ENCODE measurements at places on chromosomes 1 and 21.

DNA sequence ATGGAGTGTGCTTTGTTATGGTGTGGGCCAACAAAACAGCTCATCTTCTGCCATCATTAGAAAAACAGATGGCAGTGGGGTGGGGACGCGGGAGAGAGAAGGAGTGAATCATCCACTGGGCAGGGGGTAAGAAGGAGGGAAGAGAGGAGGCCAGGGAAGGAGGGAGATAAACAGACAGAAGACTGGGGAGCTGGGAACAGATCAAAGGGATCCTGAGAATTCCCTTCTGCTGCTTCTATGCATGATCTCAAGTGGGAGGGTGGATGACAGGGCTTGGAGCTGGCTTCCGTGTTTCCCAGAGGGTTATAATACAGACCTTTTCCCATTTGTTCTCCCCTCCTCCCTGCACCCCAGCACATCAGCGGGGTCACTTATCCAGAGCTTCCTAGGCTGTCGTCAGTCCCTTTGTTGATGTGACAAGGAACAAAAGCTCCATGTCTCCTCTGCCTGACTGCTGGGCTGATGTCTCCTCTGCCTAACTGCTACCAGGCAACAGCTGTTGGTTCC is 338.6 kb downstream of the PAPPA2 start:
- DNase-seq, result no peak

- no peak for DNase-seq
Measured at GRCh38 chr21:33817138-33817537, 98.5 kb downstream of the ATP5PO start.

- DNase-seq, result no peak
Measured at GRCh38 chr1:93779540-93780165, 98.0 kb upstream of the BCAR3 start.

DNA sequence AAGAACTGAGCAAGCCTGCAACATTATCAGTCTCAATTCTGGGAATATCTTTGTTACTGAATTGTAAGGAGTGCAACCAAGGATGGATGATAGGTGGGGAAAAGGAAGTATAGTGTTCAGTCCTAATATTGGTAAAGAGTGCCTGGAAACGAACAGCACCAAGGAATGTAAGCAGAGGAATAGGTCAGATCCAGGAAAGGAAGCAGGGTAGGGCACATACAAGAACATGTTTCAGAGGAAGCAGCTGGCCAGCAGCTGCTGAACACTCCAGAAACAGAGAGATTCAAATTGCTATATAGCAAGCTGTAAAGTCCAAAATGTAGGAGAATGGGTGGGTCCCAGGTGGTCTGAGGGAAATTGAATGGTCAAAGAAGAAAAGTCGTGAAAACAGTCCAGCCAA is 37.9 kb downstream of the CRB1 start:
- no peak for DNase-seq

- no peak for DNase-seq
Measured at GRCh38 chr1:50603274-50604271, 180.3 kb upstream of the DMRTA2 start.

GRCh38 chr1:9201401-9202239 is 33.0 kb upstream of the H6PD start:
- DNase-seq, result no peak

DNA sequence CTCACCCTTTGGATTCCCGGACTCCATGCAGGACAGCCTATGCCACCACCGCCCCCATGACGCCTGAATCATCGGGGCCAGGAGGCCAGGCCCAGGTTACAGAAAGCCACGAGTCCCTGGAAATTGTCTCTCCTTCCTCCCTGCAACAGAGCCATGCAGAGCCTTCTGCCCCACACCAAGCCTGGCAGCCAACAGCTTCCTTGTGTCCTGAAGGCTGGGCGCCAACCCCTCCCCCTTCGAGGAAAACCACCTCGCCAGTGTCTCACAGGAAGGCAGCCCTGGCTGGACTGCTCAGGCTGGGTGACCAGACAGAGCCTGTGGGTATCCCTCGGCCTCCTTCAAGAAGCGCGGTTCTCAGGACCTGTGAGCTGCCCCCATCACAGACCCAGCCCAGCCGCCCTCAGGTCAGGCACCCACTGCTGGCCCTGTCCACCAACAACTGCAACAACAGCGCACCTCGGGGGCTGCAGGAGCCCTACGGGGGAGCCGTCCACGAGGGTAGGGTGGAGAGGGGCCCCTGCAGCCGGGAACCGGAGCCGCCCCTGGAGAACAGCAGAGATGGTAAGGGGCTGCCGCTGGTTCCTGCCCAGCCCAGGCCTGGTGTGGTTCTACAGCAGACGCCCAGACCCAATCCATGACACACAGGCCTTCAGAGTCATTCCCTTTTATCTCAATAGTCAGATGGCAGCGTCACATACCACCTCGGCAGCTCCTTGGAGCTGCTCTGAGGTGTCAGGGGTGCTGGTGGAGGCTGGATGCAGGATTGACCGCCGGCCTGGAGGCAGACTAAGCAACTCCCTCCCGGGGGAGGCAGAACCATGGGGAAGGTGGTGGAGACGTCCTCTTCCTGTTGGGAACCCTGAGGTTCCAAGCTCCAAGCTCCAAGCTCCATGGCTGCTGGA is 23.7 kb downstream of the KIAA1614 start:
- DNase-seq, result no peak

GRCh38 chr1:21059021-21059420 is 117.7 kb downstream of the EIF4G3 start:
- DNase-seq, result no peak

DNA sequence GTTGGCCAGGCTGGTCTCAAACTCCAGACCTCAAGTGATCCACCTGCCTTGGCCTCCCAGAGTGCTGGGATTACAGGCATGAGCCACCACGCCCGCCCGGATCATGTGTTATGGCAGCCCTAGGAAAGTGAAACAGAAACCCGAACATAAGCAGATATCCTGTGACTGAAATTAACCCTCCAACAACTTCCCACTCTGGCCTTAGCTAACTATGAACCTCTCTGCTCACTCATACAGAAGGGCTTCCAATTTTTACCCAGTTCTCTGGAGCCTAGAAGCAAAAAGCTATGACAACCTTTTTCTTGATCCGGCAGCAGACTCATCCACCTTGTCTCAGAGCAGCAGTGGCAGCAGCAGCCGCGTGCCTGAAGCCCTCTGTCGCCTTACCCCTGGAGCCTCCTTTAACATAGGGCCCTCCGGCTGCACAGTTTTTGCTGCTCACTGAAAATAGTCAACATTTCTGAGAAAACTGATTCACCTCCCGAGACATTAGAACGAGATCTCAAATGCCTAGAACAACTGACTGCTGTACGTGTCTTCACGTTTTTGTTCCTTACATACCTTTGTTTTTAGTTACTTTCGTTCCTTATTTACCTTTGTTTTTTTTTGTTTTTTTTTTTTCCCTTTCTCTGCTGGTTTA is 9.3 kb downstream of the CBR1 start:
- no peak for DNase-seq

GRCh38 chr1:52901384-52901783 is 20.2 kb downstream of the ECHDC2 start:
- DNase-seq, result no peak

DNA sequence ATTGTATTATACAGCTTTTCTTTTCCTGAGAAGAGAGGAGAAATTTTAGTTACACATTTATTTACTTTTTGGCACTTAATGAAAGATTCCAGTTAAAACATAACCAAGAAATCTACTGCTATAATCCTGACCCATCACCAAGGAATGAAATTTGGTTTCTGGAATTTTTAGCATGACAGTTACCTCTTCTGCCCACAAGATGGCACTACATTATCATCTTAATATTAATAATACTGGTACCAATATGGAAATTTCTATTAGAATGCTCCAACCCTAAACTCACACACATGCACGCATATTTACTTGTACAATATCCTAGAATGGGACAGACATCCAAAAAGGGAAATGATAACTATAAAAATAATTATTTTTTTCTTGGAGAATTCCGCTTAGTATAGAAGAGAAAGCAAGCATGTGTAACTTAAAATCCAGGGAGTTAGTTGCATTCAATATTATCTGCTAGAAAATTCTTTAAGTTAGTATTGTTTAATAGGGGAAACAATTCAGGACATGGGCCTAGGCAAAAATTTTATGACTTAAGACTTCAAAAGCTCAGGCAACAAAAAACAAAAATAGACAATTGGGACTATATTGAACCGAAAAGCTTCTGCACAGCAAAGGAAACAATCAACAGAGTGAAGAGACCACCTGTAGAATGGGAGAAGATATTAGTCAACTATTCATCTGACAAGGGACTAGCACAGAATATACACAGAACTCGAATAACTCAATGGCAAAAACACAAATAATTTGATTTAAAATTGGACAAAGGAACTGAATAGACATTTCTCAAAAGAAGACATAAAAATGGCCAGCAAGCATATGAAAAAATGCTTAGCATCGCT is 37.4 kb downstream of the MAP3K21 start:
- no peak for DNase-seq

DNA sequence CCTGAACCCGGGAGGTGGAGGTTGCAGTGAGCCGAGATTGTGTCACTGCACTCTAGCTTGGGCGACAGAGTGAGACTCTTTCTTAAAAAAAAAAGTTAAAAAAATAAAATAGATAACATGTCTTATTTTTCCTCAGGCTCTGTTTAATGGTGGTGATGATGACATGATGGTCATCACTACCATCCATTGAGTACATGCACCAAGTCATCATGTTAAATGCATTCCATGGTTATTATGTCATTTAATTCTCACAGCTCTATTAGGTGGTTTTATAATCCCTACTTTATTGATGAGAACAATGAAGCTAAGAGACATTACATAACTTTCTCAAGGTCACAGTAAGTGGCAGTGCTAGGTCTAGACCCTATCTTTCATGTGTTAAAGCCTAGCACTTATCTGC is 34.4 kb upstream of the MAB21L3 start:
- no peak for DNase-seq

DNA sequence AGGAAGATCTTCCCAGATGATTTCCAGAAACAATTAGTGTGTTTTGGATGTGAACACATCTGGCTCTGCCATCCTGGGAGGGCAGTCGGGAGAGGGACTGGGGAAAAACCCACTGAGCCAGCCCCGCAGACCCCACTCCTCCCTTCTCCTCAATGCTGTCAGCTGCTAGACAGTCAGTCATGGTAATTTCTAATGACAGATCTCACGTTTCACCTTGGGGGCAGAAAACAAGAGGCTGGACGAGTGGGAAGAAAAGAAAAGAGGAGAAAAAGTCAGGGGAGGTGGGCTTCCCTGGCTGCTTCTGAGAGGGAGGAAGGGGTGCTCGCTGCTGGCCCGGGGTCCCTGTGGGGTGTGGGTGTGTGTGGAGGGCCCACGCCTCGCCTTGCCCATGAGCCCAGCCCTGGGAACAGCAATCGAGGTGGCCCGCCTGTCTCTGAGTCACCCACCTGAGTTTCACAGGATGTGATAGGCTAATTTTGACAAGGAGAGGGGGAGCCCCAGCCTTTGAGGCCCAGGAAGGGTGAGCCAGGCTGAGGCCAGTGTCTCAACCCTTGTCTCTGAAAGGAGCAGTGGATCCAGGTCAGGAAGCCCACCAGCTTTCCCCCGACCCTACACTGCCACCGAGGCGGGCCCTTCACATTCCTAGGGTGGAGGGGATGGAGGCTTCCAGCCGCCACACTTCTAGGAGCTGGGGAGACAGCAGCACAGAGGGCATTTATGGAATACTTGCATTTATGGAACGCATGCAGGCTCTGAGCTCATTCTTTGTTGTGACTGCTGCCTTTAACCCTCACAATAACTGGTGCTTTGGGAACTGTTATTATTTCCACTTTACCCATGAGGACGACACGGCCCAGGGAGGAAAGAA is 49.1 kb upstream of the IFNLR1 start:
- DNase-seq, result no peak

DNA sequence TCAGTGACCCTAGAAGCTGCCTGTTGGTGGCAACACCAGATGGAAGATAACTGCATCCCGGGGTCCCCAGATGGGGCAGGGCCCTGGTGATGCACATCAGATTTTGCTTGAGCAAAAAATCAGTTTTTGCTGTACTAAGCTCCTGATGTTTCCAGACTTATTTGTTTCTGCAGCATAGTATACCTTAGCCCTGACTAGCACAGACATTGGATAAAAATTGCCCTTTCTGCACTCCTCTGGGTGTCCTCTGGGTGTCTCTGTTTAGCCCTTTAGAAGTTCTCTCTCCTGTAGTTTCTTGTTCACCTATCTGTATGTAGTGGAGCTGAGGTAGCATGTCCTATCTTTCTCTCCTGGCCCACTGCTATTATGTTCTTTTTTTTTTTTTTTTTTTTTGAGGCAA is 30.3 kb upstream of the PLA2G2C start:
- DNase-seq, result no peak

- no peak for DNase-seq
Measured at GRCh38 chr1:17732475-17732874, 22.7 kb upstream of the ACTL8 start.

GRCh38 chr1:226814751-226815537 is 55.5 kb upstream of the PSEN2 start:
- no peak for DNase-seq

- DNase-seq, result no peak
Measured at GRCh38 chr1:10824821-10825540, 28.5 kb upstream of the CASZ1 start.

Data from stimulated activated CD8-positive, alpha-beta memory T cell treated with anti-CD3 and anti-CD28 coated beads, Interleukin-15, amount 100 ng/mL, for 1 hour (primary cell).